ENCODE measurements at places on chromosomes 1 and 21.

GRCh38 chr1:200739702-200740570 is 1.2 kb downstream of the CAMSAP2 start:
- peak; percentile 21 for DNase-seq

DNA sequence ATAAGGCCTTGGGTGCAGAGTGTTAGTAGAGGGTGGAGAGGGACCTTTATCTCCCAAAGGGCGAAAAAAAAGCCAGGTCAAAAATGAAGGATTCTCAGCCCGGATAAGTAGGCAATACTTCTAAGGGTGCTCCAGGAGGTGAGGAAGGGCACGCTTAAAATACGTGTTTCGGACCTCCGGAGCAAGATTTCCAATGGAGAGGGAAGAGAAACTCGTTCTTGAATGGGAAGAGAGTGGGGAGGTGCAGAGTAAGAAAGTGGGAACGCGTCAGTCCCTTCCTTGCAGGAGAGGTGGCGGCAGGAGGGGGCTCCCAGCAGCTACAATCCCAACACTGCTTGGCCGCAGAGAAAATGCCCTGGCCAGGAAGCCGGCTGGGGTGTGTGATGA is 581 bp downstream of the EFCAB14 start:
- no peak for DNase-seq

DNA sequence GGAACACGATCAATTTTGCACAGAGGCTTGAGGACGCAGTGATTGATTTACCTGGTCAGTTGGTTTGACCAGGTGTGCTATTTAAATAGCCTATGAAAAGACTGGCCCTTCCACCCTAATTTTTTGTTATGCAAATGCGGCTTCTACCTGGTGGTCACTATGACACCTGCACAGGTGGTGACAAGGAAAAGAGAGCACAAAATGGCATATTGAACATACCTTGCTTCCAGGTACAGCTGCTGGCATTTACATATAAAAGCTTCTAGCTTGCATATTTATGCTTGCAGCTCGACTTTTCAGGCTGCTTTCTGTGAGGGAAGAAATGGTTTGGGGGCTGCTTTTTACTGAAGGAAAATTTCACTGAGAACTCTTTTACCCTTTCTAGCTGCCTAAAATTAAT is 15.3 kb upstream of the FMO4 start:
- no peak for DNase-seq

- DNase-seq: no peak
Measured at GRCh38 chr1:32971156-32971555, 6.5 kb upstream of the RNF19B start.

DNA sequence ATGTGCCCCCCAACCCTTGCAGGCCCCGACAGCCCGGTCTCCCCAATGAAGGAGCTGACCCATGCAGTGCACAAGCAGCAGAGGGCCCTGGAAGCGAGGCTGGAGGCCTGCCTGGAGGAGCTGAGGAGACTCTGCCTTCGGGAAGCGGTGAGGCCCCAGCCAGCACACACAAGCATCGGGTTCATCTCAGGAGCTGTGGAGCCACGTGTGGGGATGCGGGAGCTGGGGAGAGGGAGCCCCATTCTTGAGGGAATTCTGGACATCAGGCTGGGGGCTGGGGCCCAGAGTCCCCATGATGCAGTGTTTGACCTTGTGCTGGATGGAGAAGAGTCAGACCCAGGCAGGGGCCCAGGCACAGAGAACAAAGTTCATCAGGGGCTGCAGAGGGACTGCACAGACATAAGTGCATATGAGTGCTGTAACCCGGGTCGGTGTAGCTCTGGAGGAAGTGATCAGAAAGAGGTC is 4.8 kb downstream of the INAVA start:
- DNase-seq: no peak

DNA sequence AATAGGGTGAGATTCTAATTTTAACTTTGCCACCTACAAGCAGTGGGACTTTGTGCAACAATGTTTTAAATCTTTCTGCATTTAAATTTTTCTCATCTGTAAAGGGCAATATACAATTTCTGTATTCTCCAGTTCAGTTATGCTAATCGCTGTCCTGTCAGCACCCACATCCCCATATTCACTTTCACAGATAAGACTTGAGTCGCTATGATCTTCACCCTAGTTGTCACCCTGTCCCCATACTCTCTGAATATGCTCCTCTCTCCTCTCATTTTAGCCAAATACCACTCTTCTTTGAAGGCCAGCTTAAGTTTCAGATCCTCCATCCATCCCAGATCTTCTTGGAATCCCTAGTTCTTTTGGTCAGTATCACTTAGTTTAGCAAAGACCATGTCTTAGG is 8.8 kb downstream of the DDR2 start:
- no peak for DNase-seq

GRCh38 chr1:53306168-53306567 is 21.7 kb downstream of the LRP8 start:
- no peak for DNase-seq

DNA sequence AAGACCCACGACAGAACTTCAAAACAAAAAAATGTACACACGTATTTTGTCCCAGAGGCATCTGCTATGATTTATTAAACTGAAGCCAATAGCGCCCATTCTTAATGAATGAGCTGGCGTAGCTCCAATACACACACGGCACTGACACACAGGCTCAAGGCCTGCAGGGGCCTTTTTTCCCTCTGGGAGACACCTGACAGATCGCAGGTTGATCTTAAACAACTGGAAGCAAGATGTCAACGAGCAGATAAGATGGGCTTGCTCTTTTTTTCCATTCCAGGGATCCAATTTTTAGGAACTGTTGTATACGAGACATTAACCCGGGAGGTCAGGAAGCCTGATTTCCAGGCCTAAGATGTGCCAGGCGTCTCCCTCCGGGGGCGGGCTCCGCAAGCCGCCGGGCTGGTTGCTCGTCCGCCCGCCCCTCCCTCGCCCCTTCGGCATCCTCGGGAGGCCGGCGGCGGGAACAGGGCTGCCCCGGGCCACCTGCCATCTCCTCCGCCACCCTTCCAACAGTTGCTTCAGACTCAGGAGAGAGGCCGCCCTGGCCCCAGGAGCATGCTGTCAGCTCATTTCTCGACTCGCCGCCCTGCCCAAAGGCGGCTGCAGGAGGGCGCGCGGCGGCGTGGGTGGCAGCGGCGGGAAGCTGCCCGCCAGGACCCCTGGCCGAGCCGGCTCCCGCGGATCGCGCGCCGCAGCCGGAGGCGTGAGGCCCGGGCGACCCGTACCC is 735 bp downstream of the TTC13 start:
- peak; percentile 62 for DNase-seq

DNA sequence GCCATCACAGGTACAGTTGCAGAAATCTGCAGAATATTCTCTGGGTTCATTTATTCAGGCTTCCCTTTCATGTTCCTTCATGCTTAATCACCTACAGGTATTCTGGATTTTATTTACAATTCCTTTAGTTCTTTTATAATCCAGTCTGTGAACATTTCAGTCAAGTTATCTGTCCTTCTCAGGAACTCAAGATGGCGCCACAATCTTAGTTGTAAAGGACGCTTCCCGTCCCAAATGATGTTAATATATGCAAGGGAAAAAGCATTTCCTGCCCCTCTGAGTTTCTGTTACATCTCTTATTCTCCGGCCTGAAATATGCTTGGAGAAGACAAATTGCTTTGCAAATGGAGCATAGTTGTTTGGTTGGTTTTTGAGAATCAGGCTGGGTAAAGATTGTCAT is 19.3 kb downstream of the F3 start:
- peak; percentile 49 for DNase-seq

GRCh38 chr1:17669866-17670451 is 85.2 kb upstream of the ACTL8 start:
- no peak for DNase-seq

DNA sequence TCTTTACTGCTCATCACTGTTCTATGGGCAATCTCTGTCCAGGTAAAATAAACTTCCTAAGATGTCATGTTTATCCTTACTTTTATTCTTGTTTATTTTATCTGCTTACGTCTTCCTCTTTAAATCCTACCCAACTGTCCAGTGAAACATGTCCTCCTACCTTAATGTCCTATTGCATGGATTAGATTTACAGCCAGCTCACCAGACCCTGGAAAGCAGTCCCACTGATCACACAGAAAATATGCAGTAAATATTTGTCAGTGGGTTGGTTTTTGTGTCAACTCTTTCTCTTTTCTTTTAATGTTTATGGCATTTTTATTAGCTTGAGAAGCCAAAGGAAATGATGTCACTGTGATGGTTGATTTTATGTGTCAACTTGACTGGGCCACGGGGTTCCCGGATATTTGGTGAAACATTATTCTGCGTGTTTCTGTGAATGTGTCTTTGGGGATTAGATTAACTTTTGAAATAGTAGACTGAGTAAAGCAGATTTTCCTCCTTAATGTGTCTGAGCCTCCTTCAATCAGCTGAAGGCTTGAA is 258.3 kb downstream of the SRGAP2C start:
- no peak for DNase-seq

- DNase-seq: no peak
Measured at GRCh38 chr1:199151634-199152425, 513.0 kb downstream of the PTPRC start.

DNA sequence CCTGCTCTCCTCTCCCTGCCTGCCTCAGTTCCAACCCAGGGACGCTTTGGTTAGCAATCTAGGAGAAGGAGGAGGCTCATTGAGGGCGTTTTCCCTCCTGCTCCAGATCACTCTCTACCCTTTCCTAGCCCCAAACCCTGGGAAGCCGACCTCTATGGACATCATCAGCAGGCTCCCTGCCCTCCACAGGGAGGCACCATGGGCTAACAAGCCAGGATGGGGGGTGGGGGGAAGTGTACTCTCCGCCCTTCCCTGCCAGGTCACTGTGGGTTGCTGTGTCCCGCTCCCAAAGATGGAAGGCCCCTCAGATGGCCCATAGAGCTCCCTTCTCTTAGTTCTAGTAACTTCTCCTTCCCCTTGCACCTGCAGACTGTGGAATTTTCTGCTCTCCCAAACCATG is 35.7 kb downstream of the KCND3 start:
- DNase-seq: no peak

DNA sequence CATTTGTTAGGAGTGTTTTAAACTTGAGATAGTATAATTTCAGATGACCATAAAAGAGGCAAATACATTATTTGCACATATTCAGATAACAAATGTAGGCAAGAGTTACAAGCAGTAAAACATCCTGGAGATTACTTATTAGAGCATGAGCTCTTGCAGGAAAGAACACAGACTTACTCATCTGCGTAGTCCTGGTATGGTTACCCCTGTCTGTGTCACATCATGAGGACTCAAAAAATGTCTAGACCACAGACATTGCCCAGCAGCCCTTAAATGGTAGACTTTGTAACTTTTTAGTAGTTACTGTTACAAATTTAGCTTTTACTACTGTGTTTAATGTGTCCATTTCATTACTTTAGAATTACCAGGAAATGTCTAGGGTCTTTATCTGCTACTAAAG is 12.8 kb downstream of the CACHD1 start:
- DNase-seq: no peak

- peak; percentile 89 for DNase-seq
Measured at GRCh38 chr1:77514921-77515776, 167.3 kb downstream of the ZZZ3 start.

DNA sequence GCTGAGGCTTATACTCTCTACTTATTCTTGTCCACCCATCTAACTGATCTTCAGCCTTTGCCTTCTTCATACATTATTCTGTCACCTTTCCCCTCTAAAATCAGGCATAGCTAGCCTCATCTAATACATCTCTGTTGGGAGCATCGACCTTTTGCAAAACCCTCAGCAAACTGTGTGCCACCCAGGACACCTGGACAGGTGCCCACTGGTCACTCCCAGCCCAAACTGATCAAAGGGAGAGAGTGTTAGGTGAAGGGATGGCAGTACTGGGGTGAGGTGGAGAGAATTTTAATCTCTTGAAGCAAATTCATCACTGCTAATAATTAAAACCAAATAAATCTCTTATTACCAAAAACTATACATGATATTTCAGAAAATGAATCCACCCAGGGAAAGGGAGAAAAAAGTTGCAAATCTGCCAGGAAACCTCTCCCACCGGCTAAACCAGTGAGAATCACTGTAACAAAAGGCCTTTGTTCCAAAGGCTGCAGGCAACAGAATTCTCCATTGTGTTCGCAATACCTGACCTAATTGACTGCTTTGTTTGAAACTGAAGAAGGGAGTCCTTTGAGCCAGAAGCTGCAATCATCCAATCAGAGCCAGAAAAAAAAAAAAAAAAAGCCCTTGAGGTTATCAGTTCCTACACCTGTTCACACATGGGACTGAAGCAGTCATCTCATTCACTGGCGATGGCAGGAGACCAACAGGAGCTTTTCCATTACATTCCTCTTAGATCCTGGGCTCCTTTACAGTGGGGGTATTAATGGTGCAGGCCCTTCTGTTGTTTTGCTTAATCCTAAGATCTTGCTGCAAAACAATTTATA is 172.6 kb downstream of the APP start:
- peak; percentile 91 for DNase-seq

- DNase-seq: peak; percentile 35
Measured at GRCh38 chr21:44461464-44462001, 6.2 kb downstream of the LRRC3 start.

GRCh38 chr1:183694066-183694465 is 41.0 kb upstream of the APOBEC4 start:
- DNase-seq: no peak

DNA sequence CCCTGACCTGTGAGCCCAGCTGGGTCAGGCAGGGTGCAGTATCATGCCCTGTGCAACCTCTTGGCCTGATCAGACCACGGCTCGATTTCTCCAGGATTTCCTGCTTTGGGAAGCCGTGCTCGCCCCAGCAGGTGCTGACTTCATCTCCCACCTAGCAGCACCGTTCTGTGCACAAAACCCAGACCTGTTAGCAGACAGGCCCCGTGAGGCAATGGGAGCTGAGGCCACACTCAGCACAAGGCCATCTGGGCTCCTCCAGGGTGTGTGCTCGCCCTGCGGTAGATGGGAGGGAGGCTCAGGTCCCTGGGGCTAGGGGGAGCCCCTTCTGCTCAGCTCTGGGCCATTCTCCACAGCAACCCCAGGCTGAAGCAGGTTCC is 29.6 kb downstream of the SLC19A1 start:
- no peak for DNase-seq

DNA sequence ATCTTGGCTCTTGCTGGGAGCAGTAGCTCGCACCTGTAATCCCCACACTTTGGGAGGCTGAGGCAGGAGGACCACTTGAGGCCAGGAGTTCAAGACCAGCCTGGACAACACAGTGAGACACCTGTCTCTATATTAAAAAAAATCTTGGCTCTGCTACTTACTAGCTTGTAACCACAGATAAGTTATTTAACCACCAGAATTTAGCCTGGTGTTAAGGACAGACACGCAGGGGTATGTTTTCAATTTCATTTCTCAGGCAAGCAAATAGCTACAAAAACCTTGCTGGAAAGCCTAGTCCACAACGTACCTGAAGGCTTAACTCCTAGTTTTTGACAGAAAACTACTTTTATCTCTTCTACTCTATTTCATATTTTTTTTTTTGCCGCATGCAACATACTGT is 24.8 kb upstream of the GFI1 start:
- no peak for DNase-seq

GRCh38 chr1:180261524-180262155 is 31.6 kb downstream of the LHX4 start:
- DNase-seq: no peak
